Caco-2 (cell line): ENCODE measurements at places on chromosomes 12 and 14. TPM values are rescaled to one million over a fixed set of nuclear protein-coding genes. Genes with fewer than 3 reads are reported as not detected.

GRCh38 chr14:20627346-20628027, 14.0 kb downstream of the OR6S1 start:
- no peak for DNase-seq

The ADCY6 gene
- 89.8 and 92.9 TPM in 2 replicates for total RNA-seq

The EFS gene
- 0.14 and 0.16 TPM in 2 replicates for total RNA-seq

GRCh38 chr12:50564237-50564947, 59.6 kb downstream of the DIP2B start:
- DNase-seq: no peak

- DNase-seq: no peak
Measured at GRCh38 chr14:51743588-51744000, 91.9 kb downstream of the FRMD6 start.

DNA sequence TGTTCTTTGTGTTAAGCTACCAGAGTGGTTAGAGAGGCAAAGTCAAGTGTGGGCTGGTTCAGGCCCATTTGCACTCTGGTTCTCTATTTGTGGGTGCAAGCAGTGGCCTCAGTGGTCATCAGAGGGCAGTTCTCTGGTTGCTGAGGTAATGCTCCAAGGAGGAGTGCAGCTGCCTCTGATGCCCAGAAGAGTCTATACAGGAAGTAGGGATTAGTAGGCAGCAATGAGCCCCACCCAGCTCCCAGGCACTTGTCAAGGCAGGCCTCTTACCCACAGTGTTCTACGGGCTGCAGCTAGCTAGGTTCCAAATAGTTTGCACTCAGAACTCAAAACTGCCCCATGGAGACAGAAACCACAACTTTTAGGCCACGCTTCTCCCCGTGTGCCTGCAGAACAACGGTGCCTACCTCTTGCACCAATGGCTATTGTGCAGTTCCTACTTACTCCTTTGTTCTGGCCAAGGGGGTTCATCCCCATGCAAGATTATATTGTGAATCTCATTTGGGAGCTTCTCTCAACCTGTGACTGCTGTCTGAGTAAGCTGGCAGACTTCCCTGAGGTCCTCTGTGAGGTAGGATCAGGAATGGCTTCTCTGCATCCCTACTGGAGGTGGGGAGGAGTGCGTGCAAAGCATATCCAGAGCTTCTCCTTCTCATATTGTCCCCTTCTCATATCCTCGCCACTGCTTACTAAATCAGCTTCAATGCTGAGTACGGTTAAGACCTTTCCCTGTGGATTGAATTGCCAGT, 410.3 kb upstream of the LMO3 start:
- no peak for DNase-seq

GRCh38 chr14:89384023-89384422, 33.0 kb downstream of the FOXN3 start:
- DNase-seq: no peak

The DYRK4 gene
- total RNA-seq: 7.7 and 9.3 TPM in 2 replicates

The KRT75 gene
- not detected in 2 replicates for total RNA-seq

The NKX2-8 gene
- total RNA-seq: 0.23 TPM in 1 of 2 replicates, not detected in the other

- DNase-seq: no peak
Measured at GRCh38 chr12:7205091-7205490, 15.6 kb downstream of the PEX5 start.

DNA sequence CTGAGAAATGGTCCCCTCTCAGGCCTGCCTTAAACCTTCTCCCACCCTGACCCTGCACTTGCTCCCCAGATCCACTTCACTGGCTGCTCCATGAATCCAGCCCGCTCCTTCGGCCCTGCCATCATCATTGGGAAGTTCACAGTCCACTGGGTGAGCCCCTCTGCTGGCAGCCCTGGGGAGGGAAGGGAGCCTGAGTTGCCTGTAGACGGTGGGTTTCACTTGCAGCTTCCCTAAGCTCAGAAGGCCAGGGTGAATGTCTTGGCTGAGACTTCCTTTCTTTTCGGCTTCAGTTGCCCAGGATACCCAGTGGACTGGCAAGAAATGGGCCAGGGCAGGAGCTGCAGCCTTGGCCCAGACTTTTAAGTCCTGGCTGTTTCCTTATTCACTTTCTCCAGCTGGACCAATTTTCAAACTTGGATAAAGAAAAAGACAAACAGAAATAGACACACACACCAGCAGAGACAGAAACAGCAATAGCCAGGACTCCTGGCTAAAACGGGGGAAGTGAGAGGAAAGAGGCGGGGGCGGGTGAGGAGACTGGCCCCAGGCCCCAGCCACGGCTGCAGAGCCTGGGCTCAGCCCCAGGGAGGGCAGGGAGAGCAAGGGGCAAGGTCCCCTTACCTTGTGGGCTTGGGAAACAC, 2.0 kb downstream of the AQP6 start:
- DNase-seq: no peak

GRCh38 chr12:3463921-3464320, 27.1 kb upstream of the PRMT8 start:
- no peak for DNase-seq

The SOAT2 gene
- 6.5 and 9.7 TPM in 2 replicates for total RNA-seq

GRCh38 chr12:105995961-105996431, 142.8 kb downstream of the NUAK1 start:
- no peak for DNase-seq

- no peak for DNase-seq
Measured at GRCh38 chr12:93938317-93938716, 210.1 kb upstream of the PLXNC1 start.

The ADGRD1 gene
- 3.6 and 3.7 TPM in 2 replicates for total RNA-seq

The C12orf60 gene
- 1.8 and 2.8 TPM in 2 replicates for total RNA-seq

DNA sequence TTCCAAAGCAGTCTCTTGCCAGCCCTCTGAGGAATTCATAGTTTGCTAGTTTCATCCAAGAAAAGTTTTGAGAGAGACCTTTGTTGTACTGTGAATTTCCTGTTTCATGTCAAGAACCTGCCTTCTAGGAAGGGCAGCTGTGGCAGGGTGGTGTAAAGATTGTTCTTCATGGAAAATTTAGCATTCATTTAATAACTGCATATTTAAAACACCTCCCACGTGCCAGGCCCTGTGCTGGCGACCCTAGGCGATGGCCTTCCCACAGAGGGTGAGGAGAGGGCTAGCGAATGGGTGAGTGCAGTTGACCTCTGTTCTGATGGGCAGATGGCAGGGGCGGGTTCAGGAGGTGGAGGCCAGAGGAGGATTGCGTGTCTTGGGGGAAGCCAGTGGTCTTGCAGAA, 43.2 kb downstream of the MLXIP start:
- DNase-seq: no peak

DNA sequence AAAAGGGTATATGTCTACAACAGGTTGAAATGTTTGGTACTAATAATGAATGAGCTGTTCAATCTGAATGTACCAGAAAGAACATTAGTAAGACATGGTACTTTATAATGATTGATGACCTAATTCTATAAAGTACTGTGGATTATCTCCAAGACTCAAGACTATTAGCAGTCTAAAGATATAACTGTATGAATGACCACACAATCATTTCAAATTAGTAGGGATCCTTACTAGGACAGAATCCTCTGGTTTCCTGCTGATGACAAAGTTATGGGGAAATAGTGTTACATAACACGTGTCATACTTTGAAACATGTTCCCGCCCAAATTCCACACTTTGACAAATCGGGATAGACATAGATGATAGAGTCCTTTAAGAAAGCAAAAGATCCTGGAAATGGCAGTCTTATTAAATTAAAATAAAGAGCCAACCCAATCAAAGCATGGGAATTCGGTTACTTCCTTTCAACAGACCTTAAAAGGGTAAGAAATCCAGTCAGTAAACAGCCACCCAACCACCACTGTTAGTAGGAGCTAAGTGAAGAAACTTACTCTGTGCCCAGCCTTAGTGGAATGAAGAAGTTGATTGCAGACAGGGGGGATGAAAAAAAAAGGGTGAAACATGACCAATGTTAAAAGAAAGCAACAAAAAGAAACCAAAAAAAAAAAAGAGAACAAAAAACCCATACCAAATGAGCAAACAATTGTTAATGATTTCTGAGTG, 2.8 kb downstream of the VPS29 start:
- no peak for DNase-seq

DNA sequence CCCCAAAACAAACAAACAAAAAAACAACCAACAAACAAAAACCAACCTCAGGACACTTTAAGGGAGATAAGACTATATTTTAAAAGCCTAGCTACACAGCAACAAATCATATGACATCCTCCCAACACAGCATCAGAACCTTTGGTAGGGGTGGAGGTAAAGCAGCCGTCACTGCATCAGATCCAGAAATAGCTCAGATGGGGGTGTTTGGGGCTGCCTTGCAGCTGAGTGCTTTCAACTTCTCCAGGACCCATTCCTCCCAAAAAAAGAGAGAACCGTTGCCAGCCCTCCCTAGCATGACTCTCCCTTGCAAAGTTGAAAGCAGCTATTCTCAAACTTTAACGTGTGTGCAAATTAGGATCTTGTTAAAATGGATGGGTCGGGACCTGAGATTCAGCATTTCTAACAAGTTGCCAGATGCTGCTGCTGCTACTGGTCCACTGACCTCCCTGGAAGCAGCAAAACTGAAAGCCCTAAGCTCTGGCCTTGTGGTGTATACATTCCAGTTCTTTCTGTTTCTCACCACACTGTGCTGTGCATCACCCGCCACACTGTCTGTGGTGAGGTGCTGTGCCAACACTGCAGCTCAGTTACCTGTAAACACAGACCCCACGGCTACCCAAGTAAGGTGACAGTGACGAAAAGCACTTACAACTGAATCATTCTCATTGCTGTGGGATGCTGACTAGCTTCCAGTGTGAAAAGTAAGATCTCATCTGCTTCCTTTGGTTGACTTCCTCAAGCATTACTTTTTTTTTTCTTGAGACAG, 54.0 kb downstream of the SLC38A1 start:
- no peak for DNase-seq

The KRT74 gene
- not detected in 2 replicates for total RNA-seq

The ZFC3H1 gene
- total RNA-seq: 48.7 and 50.7 TPM in 2 replicates

The PTPRB gene
- 0.42 and 0.73 TPM in 2 replicates for total RNA-seq

DNA sequence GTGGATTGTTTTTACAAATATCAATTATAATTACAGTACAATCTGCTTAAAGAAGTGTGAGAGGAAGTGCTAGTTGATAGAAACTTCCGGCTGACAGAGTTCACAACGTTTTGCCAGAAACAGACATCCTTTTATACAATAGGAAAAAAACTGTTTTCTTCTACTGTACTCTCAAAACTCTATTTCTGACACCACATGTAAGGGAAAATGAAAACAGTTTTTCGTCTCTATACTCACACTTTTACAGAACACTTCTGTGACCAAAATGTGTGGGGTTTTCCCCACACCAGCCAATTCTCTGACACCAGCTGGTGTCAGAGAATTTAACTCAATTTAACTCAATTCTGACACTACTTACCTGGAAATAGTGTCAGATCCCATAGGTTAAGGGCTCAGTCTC, 24.2 kb upstream of the HIF1A start:
- no peak for DNase-seq
